ENCODE measurements at places on chromosomes 3 and 15.

DNA sequence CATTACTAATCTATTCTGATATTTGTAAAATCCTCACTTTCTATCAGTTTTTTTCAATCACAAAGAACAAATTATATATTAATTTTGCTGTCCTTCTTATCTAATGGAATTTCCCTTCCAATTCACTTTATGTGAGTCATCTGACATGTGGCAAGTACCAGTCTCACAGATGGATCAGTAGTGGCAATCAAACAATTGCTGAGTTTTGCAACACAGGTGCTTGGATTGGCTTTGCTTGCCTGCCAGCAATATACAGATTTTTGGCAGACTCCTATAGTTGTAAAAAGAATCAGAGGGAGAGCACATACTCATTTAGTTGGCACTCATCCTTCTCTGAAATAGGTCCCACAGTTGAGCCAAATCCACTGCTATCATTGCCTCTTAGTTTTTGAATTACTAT, 83.7 kb downstream of the BCHE start:
- DNase-seq: no peak

- DNase-seq: no peak
Measured at GRCh38 chr3:79367066-79367465, 400.7 kb downstream of the ROBO1 start.

DNA sequence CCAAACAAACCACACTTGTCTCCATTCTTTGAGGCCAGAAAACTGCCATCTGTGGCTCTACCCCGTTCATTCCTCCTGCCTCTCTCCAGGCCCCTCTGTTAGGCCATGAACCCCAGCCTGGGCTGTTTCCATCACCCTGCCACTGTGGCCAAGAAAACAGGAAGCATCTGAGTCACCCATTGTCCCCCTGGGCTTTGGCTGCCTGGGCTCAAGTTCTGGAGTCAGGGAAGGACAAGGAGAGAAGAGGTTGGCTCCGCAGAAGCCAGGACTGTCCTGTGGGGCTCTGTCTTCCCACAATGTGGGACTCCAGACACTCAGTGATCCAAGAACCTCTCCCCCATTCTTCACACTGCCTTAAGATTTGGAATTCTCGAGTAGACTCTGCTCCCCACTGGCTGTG, 14.8 kb upstream of the LCTL start:
- DNase-seq: no peak

DNA sequence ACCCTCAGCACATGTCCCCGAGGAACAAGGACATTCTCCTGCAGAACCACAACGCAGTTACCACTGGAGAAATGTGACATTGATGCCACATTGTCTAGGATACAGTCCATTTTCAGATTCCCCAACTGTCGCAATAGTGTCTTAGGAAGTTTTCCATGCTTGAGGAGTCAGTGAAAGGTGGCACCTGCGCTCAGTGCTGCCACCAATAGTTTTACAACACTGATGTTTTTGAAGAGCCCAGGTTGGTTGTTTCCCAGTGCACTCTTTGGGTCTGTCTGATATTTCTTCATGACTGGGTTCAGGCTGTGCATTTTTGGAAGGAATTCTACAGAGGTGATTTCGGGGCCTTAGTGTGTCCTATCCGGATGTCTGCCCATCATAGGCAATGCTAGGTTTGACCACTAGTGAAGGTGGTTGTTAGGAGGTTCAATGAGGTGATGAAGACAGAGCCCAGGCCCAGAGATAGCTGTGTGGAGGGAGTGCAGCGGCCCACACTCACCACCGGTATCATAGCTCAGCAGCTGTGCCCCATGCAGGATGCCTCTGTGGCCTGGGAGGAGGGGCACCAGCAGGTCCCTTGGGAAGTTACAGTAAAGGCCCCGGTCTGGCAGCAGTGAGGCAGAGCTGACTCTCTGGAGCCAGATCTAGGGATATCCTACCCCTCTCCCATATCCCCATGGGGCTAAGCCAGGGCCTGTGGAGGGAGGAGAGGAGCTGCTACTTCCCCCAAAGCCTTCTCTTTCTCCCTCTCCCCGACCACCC, 96.6 kb downstream of the DNAJB8 start:
- DNase-seq: no peak

- no peak for DNase-seq
Measured at GRCh38 chr3:75126556-75126955, 512.1 kb upstream of the CNTN3 start.

DNA sequence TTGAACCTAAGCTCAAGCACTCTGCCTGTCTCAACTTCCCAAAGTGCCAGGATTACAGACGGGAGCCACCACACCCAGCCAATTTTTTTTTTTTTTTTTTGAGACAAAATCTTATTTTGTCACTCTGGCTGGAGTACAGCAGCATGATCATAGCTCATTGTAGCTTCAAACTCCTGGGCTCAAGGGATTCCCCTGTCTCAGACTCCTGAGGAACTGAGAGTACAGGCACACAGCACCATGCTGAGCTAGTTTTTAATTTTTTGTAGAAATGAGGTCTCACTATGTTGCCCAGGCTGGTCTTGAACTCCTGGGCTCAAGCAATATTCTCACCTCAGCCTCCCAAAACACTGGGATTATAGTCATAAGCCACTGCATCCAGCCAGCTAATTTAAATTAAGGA, 36.8 kb upstream of the SUCLG2 start:
- DNase-seq: no peak

- no peak for DNase-seq
Measured at GRCh38 chr15:24943361-24943760, 11.4 kb upstream of the SNRPN start.

GRCh38 chr3:115975796-115976195, 352.5 kb downstream of the GAP43 start:
- DNase-seq: no peak

DNA sequence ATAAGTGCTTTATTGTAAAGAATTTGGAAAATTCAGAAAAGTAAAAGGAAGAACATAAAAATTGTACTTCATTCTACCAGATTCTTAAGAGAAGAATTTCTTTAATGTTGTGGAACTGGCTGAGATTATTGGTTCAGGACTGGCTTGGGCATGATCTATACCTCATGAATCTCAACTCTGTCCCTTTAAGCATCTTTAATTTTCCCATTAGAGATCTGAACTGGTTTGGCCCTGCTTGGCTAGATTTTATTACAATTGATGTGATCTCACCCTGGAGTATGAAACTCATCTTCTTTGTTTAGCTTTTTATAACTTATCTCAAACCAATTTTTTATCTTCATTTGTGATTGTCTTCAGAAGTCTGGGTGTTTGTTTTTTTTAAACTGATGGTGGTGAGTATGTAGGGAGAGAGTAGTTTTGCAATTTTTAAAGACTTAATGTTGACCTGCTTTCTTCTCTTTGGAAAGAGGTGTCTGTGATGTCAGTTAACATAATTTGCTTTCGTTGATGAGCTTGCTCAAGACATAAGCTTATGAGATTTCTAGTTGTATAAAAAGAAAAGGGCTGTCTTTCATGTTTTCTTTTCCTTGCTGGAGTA, 61.9 kb downstream of the ZNF609 start:
- no peak for DNase-seq
